Body of pancreas (tissue), 4 donors: ENCODE measurements at places on chromosomes 16 and 17. TPM values are rescaled to one million over a fixed set of nuclear protein-coding genes. Genes with fewer than 3 reads are reported as not detected.

KRTAP4-9 gene
- not detected for total RNA-seq

DNA sequence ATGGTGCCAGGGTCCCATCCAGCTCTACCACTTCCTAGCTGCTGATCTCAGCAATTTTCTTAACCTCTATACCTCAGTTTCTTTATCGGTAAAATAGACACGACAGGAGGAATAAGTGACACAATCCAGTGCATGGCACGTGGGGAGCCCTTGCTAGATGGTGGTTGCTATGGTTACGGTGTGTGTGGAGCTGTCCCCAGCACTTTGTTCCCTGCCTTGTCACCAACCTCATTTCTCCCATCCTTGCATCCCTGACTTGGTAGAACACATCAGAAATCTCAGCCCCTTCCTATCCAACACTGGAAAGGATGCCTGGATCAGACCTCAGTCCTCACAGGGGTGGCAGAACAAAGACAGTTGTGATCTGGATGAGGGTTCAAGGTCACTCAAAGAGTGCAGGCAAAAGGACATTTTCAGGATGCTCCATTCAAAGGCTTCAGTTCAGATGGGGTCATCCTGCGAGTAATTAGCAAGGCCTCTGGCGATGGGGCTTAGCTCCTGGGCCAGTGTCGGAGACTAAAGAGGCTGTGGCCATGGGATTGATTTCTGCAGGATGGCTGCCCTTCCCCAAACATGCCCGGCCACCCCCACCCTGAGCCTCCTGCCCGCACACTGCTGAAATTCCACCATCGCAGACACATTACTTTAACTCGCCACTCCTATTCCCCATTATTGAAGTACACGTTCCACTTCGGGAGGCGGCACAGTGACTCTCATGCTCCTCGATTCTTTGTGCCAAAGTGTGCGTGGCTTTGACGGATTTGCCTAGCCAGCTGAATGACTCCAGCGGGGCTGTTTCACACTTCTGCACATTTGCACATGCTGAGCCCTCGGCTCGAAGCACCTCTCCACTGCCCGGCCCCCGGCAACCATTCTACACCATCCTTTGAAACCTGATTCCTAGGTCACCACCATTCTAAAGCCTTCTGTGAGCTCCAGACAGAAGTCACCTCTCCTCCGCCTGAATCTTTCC is 40.3 kb downstream of the WNT3 start:
- H3K4me1 ChIP-seq = peaks cover 12% of the 10 kb centered on the region
- no peak for DNase-seq
- H3K27ac ChIP-seq = no peak overlapping the region
- no peaks in the 10 kb centered on the region for H3K27me3 ChIP-seq

DNA sequence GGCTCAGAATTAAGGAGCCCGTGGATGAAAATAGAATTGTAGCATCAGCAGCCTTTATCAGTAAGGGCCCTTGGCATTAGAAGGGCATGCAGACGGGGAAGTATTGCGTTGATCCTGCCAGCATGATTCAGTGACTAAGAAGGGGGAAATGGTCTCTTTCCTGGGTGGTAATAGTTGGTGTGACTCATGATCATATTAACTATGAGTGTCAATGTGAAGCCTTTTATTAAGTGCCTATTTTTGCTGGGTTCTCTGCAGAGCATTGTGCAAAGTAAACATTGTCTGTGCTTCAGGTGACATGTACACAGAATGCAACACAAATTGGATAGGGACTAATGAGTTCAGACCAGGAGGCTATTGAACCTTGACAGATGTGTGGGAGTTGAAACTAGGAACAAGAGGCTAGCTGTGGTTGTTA is 24.5 kb downstream of the RCVRN start:
- H3K27ac ChIP-seq = no peak overlapping the region
- H3K4me1 ChIP-seq = no peaks in the 10 kb centered on the region
- DNase-seq = no peak
- no peak overlapping the region for H3K4me3 ChIP-seq

SENP3 gene
- total RNA-seq = 28.0 TPM

DNA sequence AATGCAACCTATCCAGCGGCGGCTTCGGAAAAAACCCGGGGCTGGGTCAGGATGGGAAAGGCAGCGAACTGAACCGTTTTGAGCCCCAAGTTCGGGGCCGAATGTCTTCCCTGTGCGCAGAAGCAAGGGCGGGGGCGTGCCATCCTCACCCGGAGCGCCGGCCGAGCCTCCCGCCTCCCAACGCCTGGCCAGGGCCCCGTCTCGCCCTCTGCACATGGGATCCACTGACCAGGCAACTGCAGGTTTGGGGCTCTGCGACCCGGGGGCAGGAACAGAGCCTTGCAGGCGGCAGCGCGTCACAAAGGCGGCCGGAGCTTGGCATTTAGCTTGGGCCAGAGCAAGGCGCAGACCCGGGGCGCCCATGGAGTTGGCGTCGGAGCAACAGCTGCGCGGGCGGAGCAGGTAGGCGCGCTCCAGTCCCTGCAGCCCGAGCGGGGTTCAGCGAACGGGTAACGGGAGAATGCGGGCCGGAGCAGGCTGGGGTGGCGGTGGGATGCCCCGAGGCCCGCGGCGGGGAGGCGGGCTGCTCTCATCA is at the start of gene FBXO39:
FBXO39 (plus strand) TSS at position 345 of the 535 bp plus-strand sequence. CDS start 3,654 bp downstream, outside the sequence.
- peaks cover 4% of the 10 kb centered on the region for H3K4me1 ChIP-seq
- H3K27ac ChIP-seq = no peak within 1 kb of the TSS
- H3K27me3 ChIP-seq = no peaks in the 10 kb centered on the region
- H3K36me3 ChIP-seq = no peaks in the 10 kb centered on the region

GRCh38 chr16:21946889-21947635 is 6.1 kb upstream of the UQCRC2 start:
- no peaks in the 10 kb centered on the region for H3K27me3 ChIP-seq
- H3K36me3 ChIP-seq = no peaks in the 10 kb centered on the region
- no peak for DNase-seq

DNA sequence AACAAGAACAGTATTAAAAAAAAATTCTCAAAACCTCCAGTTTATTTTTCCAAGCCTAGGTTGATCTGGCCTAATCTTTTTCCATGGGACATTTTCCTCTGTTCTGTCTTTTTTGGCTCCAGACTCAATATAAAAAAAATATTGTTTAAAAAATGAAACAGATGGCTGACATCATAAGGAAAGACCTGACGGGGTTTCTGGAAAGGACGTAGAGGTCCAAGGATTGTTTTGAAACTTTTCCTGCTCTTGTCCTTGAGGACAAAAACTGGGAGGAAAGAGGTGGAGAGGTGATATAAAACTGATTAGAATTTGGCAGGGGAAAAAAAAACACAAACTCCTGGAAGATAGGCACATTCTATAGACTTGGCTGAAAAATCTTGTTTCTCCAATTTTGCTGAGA is 211.4 kb upstream of the CDH11 start:
- H3K27me3 ChIP-seq = no peaks in the 10 kb centered on the region
- H3K4me1 ChIP-seq = no peaks in the 10 kb centered on the region
- H3K27ac ChIP-seq = no peak overlapping the region
- H3K4me3 ChIP-seq = no peak overlapping the region
- DNase-seq = no peak

DNA sequence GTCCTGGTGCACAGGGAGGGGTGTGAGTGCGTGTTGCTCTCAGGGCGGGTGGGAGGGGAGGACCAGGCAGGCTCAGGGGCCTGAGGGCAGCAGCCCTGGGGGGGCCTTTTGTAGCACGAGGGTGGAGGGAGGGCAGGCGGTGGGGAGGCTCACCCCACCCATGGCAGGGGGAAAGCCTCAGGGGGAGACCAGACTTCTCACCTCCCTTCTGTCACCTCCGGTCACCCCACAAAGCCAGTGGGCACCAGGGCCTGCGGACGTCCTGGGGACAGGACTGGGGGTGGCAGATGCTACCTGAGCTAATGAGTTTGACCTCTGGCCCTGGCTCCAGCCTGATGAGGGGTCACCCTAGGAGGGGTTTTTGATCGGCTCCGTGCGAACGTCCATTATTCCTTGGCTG is 39.0 kb downstream of the SOX8 start:
- H3K4me1 ChIP-seq = peaks cover 14% of the 10 kb centered on the region
- DNase-seq = no peak

KRT36 gene
- not detected for total RNA-seq

- peaks cover 44% of the 10 kb centered on the region for H3K4me1 ChIP-seq
- no peaks in the 10 kb centered on the region for H3K36me3 ChIP-seq
- peak overlapping the region; percentile 73 for H3K4me3 ChIP-seq
- no peaks in the 10 kb centered on the region for H3K27me3 ChIP-seq
- peak; percentile 41 for DNase-seq
Observed at GRCh38 chr17:38352245-38353085, 821 bp downstream of the SOCS7 start.

DNA sequence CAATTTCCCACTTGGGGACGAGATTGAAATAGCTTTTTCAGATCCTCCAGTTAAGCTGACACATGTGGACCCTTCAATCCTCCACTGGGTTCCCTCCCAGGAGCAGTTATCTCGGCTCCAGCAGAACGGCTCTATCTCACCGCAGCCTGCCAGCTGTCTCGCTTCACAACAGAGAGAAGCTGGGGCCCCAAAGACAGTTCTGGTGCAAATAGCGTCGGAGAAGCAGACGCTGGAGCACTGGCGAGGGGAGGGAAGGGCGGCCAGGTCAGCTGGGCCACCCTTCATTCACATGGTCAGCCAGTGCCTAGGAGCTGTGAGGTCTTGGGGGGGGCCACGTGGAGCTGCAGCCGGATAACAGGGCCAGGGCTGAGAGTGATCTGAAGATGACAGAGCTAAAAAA is 141.3 kb upstream of the SDK2 start:
- no peaks in the 10 kb centered on the region for H3K4me1 ChIP-seq
- no peak overlapping the region for H3K4me3 ChIP-seq
- H3K27ac ChIP-seq = no peak overlapping the region
- no peak for DNase-seq
- no peaks in the 10 kb centered on the region for H3K36me3 ChIP-seq
- no peaks in the 10 kb centered on the region for H3K27me3 ChIP-seq

TM4SF5 gene
- 1.8 TPM for total RNA-seq

- H3K4me3 ChIP-seq = peak overlapping the region; percentile 9
- DNase-seq = no peak
- no peaks in the 10 kb centered on the region for H3K27me3 ChIP-seq
- H3K4me1 ChIP-seq = peaks cover 24% of the 10 kb centered on the region
Observed at GRCh38 chr16:53129281-53130158, 74.7 kb downstream of the CHD9 start.

SSTR5 gene
- 2.3 TPM for total RNA-seq

GRCh38 chr16:84883301-84883700 is 63.5 kb downstream of the CRISPLD2 start:
- DNase-seq = no peak
- no peaks in the 10 kb centered on the region for H3K36me3 ChIP-seq
- H3K27me3 ChIP-seq = no peaks in the 10 kb centered on the region
- H3K4me1 ChIP-seq = peaks cover 10% of the 10 kb centered on the region
- H3K27ac ChIP-seq = no peak overlapping the region

- no peaks in the 10 kb centered on the region for H3K4me1 ChIP-seq
- H3K36me3 ChIP-seq = no peaks in the 10 kb centered on the region
Observed at GRCh38 chr16:86991679-86992078, 325.5 kb downstream of the C16orf95 start.

- H3K36me3 ChIP-seq = no peaks in the 10 kb centered on the region
- no peaks in the 10 kb centered on the region for H3K27me3 ChIP-seq
- DNase-seq = no peak
- H3K4me3 ChIP-seq = no peak overlapping the region
- peaks cover under 1% of the 10 kb centered on the region for H3K4me1 ChIP-seq
Observed at GRCh38 chr16:9407206-9407758, 315.8 kb downstream of the HAPSTR1 start.

DNA sequence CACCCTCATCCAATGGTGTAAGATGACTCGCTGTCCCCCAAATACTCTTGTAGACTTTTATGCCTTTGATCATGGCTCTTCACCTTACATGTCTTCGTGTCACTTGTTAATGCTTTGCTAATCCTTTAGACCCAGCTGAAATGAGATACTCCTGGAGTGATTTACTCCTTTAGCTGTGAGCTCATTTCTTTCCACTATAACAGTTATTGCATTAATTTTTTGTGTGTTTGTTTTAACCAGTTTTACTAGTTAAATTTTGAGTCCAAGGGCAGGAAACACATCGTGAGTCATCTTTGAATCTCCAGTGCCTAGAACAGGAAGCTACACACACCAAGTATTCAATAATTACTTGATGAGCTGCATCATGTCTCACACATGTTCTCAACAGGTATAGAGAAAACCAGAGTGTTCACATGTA is 6.5 kb upstream of the CTCF start:
- H3K27me3 ChIP-seq = no peaks in the 10 kb centered on the region
- H3K4me1 ChIP-seq = peaks cover 16% of the 10 kb centered on the region
- no peak overlapping the region for H3K4me3 ChIP-seq
- no peak for DNase-seq
- H3K27ac ChIP-seq = no peak overlapping the region

GRCh38 chr16:17497648-17498047 is 26.9 kb upstream of the XYLT1 start:
- no peaks in the 10 kb centered on the region for H3K27me3 ChIP-seq
- no peaks in the 10 kb centered on the region for H3K36me3 ChIP-seq
- H3K4me1 ChIP-seq = no peaks in the 10 kb centered on the region
- no peak overlapping the region for H3K4me3 ChIP-seq
